Activated naive CD8-positive, alpha-beta T cell treated with anti-CD3 and anti-CD28 coated beads, Interleukin-2, amount 50 U/mL, for 24 hours (primary cell): ENCODE measurements at places on chromosomes 3 and 15.

GRCh38 chr15:60590935-60591495 is 112.1 kb upstream of the ICE2 start:
- peaks cover 61% of the 10 kb centered on the region for H3K4me1 ChIP-seq
- peak overlapping the region; percentile 79 for H3K27ac ChIP-seq
- peak; percentile 51 for DNase-seq

GRCh38 chr3:184864000-184864399 is 52.0 kb downstream of the VPS8 start:
- no peaks in the 10 kb centered on the region for H3K27me3 ChIP-seq
- no peak for DNase-seq
- H3K27ac ChIP-seq: no peak overlapping the region

DNA sequence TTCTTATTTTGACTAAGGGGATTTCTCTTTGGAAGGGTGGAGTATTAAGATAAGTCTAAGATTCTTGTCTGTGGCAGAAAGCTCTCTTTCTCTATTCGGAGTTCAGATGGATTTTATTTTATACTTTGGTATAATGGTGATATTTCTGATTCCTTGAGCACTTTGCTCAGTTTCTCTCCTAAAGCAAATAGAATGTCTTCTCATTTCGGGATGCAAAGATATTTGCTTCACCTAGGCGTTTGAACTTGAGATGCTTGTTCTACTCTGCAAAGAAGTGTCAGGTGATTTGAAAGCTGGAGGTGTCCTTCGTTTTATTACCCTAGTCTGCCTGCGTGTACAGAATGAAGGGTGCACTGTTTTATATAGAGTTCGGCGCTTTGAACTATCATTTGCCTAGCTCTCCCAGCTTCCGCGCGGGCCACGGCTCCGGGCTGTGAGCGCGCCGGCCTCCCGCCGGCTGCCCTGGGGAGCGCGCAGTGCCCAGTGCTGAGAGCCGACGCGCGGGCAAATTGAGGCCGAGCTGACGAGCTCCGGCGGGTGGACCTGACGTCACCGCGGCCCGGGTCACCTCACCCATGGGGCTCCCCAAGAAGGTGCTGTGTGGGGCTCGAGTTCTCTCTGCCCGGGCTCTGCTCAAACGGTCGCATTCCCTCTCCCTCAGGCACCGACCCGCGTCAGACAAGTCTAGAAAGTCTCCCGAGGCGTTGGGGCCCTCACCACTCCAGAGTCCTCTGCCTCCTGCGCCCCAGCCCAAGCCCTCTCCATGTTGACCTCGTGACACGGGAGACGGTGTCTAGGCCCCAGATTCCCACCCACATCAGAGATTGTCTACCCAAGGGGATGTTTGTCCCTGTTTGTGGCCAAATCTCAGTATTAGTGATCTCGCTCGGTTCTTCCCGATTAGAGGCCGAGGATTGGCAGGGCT is 7.5 kb downstream of the SOX2 start:
- H3K4me1 ChIP-seq: peaks cover 4% of the 10 kb centered on the region
- peaks cover 4% of the 10 kb centered on the region for H3K36me3 ChIP-seq
- no peak for DNase-seq
- no peak overlapping the region for H3K4me3 ChIP-seq
- H3K27ac ChIP-seq: no peak overlapping the region

DNA sequence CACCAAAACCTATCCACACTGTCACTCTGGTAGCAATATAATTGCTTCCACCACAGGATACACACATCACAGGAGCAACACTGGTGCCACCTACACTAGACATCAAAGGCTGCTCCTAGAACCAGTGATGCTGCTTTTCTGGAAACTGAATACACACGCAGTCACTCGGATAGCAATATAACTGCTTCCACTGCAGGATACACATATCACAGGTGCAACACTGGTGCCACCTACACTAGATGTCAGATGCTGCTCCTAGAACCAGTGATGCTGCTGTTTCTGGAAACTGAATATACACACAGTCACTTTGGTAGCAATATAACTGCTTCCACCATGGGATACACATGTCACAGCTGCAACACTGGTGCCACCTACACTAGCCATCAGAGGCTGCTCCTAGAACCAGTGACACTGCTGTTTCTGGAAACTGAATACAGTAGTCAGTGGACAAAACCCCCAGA is 6.9 kb upstream of the TNFSF10 start:
- no peaks in the 10 kb centered on the region for H3K27me3 ChIP-seq
- no peaks in the 10 kb centered on the region for H3K36me3 ChIP-seq
- DNase-seq: peak; percentile 18
- H3K4me1 ChIP-seq: peaks cover 33% of the 10 kb centered on the region
- H3K27ac ChIP-seq: peak overlapping the region; percentile 84

DNA sequence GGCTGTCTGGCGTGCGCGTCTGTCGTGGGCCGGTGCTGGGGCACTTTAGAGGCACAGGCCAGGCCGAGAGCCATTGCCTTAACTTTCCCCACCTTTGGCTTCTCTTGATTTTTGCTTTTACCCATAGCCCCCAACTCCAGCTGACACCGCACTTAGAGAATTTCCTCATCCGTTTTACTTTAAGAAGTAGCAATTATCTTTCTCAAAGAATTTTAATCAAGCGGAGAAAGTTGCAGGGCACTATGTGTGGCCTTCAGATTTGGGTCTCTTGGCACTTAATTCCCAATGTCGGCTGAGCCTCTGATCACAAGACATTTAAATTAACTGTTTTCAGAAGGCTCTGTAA is 1.2 kb downstream of the ALDH1A3 start:
- H3K27ac ChIP-seq: no peak overlapping the region
- H3K4me3 ChIP-seq: peak overlapping the region; percentile 40
- no peaks in the 10 kb centered on the region for H3K36me3 ChIP-seq
- H3K4me1 ChIP-seq: peaks cover 8% of the 10 kb centered on the region
- H3K27me3 ChIP-seq: peaks cover 72% of the 10 kb centered on the region
- DNase-seq: no peak

- H3K4me1 ChIP-seq: no peaks in the 10 kb centered on the region
- DNase-seq: no peak
- H3K36me3 ChIP-seq: no peaks in the 10 kb centered on the region
- H3K27me3 ChIP-seq: no peaks in the 10 kb centered on the region
Observed at GRCh38 chr3:25125201-25125600, 302.9 kb upstream of the RARB start.

GRCh38 chr15:39391230-39391629 is 189.6 kb upstream of the THBS1 start:
- H3K27ac ChIP-seq: no peak overlapping the region
- no peak overlapping the region for H3K4me3 ChIP-seq
- DNase-seq: no peak
- H3K27me3 ChIP-seq: peaks cover 11% of the 10 kb centered on the region
- no peaks in the 10 kb centered on the region for H3K4me1 ChIP-seq

- DNase-seq: no peak
- H3K4me3 ChIP-seq: no peak overlapping the region
- no peak overlapping the region for H3K27ac ChIP-seq
- no peaks in the 10 kb centered on the region for H3K4me1 ChIP-seq
Observed at GRCh38 chr3:86867982-86868381, 123.0 kb downstream of the VGLL3 start.

GRCh38 chr3:11619946-11620652 is 23.6 kb downstream of the VGLL4 start:
- no peak overlapping the region for H3K4me3 ChIP-seq
- H3K4me1 ChIP-seq: peaks cover 74% of the 10 kb centered on the region
- no peaks in the 10 kb centered on the region for H3K27me3 ChIP-seq
- H3K36me3 ChIP-seq: peaks cover 14% of the 10 kb centered on the region
- H3K27ac ChIP-seq: peak overlapping the region; percentile 66
- no peak for DNase-seq

DNA sequence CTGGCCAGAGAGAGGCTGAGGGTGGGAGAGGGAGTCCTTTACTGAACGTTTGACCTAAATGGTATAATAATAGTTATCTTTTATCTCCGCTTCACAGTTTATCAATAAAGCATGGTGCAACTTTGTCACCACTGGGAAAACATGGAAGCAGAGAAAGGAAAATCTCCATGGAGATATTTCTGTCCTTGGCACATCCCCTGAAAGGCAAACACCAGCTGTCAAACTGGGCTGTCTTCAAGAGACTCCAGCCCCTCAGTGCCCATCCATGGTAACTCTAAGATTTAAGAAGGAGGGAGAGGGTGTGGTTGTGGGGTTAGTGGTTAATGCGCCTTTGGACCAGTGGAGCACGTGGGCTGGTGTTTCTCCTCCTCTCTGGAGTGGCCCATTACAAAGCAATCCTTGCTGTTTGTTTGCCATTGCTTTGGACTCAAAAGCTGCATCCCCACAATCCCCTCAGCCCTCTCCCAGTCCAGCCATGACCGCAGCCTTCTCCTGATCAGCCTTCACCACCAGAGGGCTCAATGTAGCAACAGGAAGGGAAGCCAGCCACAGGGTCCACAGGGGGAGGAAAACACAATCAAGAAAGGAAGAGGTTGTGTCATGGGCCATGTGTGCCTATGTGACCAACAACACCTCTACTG is 38.2 kb upstream of the FAM174B start:
- no peak overlapping the region for H3K4me3 ChIP-seq
- peaks cover 2% of the 10 kb centered on the region for H3K36me3 ChIP-seq
- no peaks in the 10 kb centered on the region for H3K4me1 ChIP-seq

GRCh38 chr3:45541326-45542321 is 52.9 kb upstream of the LIMD1 start:
- no peak for DNase-seq
- H3K4me3 ChIP-seq: no peak overlapping the region
- no peaks in the 10 kb centered on the region for H3K27me3 ChIP-seq
- H3K4me1 ChIP-seq: peaks cover 3% of the 10 kb centered on the region
- H3K27ac ChIP-seq: no peak overlapping the region

DNA sequence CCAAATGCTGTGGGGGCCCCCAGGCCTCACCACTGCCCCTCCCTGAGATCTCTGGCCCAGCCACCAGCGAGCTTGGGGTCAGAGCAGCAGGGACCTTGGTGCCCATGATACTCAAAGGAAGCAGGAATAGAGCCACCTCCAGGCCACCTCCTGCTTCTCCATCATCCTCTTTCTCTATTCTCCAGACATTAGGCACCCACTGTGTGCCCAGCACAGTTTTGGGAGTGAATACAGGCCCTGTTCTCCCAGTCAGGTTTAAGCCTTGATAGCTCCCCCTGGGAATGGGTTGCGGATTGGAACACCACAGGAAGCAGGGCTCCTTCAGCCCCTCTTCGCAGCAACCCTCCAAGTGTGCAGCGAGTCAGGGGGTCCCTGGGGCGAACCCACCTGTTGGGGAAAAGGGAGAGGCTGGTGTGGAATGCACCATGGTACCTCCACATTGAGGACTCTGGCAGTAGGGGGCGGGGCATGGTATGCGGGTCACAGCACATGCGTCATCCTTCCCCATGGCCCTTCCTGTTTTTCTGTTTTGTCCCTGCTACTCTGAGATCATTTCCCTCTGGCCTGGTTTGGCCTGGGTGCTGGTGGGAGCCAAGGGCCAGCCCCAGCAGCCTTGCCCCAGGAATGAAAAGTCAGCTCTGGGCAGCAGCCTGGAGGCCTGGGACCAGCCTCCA is 14.2 kb upstream of the SEMA3B start:
- H3K27ac ChIP-seq: peak overlapping the region; percentile 31
- H3K4me3 ChIP-seq: no peak overlapping the region
- no peaks in the 10 kb centered on the region for H3K27me3 ChIP-seq
- H3K4me1 ChIP-seq: peaks cover 23% of the 10 kb centered on the region
- H3K36me3 ChIP-seq: peaks cover 21% of the 10 kb centered on the region

DNA sequence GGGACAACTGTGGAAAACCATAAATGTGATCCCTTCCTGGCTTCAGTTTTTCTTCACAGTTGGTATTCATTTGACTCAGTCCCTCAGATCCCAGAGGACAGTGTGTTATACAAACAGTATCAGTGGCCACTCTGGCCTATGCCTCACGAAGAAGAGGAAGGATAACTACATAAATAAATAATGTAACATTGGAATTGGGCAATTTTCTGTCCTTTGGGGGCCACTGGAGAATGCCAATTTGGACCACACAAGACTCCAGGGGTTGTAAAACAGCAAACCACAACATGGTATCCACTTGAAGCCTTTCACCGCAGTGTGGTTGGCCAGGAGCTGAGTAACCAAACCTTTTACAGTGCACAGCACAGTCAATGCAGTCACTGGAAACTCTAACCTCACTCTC is 1077.0 kb downstream of the ROBO2 start:
- H3K36me3 ChIP-seq: no peaks in the 10 kb centered on the region
- H3K4me3 ChIP-seq: no peak overlapping the region
- H3K4me1 ChIP-seq: no peaks in the 10 kb centered on the region
- DNase-seq: no peak

DNA sequence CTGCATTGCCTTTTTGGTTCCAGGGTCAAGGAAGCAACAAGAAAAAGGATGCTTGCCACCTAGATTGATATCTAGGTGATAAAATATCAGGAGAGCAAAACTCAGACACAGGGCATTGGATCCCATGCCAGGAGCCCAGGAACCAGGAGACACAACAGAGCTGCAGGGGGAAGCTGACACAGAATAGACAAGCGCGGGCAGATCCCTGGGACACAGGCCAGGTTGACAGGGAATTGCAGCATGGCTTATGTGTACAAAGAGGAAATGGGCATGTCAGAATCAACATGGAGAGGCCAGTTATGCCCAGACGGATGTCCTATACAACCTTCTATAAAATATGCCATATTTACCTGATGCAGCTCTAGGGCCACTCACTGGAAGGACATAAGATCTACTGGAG is 84.2 kb downstream of the SEMA6D start:
- H3K27me3 ChIP-seq: no peaks in the 10 kb centered on the region
- no peak overlapping the region for H3K4me3 ChIP-seq
- H3K4me1 ChIP-seq: no peaks in the 10 kb centered on the region
- H3K27ac ChIP-seq: no peak overlapping the region
- DNase-seq: no peak

DNA sequence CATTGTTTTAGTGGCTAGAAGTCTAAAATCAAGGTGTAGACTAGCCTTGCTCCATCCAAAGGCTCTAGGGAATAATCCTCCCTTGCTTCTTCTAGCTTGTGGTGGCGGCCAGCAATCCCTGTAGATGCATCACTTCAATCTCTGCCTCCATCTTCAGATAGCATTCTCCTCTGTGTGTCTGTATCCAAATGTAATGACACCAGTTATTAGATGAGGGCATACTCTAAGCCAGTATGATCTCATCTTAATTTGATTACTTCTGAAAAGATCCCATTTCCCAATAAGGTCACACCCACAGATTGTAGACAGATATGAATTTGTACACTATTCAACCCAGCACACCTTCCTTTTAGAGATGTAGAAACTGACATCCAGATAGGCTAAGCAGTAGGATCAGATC is 334.5 kb upstream of the KCNMB2 start:
- H3K27me3 ChIP-seq: no peaks in the 10 kb centered on the region
- no peaks in the 10 kb centered on the region for H3K4me1 ChIP-seq
- no peak overlapping the region for H3K4me3 ChIP-seq
- no peak for DNase-seq

DNA sequence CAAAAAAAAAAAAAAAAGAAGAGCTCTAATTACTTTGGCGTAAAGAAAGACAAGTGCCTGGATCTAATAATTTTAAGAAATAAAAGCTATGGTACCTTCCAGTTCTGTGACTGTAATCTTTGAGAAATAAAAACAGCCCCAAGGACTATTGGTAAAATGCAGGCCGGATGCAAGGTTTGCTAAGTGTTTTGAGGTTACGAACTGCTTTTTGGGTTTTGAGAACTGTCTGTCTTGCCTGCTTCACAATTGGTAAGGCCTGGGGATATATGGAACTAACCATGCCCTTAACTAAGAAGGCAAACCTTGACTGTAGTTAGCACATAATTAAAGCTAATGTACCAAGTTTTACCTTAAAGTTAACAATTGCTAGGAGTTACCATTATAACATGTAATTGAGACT is 388.4 kb upstream of the CBLB start:
- H3K27me3 ChIP-seq: no peaks in the 10 kb centered on the region
- H3K4me3 ChIP-seq: no peak overlapping the region
- peaks cover 9% of the 10 kb centered on the region for H3K4me1 ChIP-seq
- H3K27ac ChIP-seq: no peak overlapping the region
- H3K36me3 ChIP-seq: peaks cover 3% of the 10 kb centered on the region
- no peak for DNase-seq
